ENCODE measurements at places on chromosomes 12 and 14.

- DNase-seq, result no peak
Observed at GRCh38 chr12:92400006-92400405, 254.4 kb upstream of the BTG1 start.

DNA sequence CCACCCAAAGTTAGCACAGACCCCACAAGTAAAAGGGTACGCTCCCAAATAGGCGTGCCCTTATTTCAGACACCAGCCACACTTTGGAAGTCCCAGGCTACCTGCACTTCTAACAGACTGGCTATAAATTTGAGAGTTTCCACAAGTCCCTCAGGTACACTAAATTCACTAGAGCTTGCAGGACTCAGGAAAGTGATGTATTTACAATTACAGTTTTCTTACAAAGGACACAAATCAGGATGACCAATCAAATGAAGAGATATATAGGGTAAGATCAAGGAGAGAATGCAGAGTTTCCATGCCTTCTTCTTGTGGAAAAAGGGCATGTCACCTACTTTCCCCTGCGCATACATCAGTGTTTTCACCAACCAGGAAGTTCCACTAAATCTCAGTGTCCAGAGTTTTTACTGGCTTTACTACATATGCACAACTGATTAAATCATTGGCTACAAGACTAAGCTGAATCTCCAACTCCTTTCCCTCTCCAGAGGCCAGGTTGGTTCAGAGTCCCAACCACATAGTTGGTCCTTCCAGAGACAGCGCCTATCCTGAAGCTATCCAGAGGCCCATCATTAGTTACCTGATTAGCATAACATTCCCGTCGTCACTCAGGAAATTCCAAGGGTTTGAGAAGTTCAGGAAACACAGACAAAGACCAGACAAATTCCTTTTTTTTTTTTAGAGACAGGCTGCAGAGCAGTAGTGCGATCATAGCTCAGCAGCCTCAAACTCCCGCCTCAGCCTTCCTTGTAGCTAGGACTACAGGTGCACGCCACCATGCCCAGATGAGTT lies 84.2 kb downstream of the DENND5B start:
- no peak for DNase-seq

GRCh38 chr12:90366286-90366685 lies 588.7 kb downstream of the CCER1 start:
- no peak for DNase-seq

DNA sequence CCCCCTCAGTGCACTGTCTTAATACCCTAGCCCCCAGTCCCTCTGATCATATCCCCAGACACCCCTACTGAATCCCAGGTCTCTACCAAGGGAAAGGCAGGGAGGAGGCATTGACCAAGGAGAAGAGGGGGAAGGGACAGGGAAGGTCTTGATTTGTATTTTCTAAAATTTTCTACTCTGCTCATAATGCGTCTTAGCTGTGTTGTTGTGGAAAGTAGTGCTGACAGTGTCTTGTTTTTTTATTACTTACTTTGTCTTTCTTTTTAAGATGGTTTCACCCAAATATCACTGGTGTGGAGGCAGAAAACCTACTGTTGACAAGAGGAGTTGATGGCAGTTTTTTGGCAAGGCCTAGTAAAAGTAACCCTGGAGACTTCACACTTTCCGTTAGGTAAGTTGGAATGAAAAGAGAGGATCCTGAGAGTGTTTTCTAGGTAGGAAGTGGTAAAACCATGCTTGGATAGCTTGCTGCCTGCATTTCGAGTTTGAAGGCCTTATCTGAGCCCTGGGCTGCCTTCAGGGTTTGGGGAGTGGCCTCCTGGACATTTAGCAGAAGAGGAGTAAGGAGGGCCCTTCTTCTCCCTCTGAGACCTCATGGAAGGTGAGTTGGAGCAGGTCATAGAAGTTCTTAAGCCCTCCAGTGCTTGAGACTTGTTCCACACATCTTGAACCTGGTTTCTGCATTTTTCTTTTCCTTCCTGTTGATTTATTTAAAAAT lies 27.4 kb downstream of the PTPN11 start:
- DNase-seq, result no peak

- peak; percentile 17 for DNase-seq
Observed at GRCh38 chr12:114919479-114919878, 235.5 kb upstream of the TBX3 start.

DNA sequence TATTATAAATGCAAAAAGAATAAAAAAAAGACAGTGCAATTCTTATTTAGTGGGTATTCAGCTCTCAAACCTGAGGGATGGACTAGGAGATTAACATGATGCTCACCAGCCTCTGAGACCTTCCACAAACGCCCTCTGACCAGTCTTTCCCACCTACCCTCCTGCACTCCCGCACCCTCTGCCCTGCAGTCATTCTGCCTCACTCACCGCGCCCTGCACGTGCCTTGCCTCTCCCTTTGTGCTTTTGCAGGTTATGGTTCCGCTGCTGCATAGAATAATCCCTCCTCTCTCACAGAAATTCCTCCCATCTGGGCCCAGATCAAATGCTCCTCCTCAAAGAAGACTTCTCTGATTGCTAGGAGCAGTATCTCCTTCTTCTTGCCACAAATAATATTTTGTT lies 28.5 kb upstream of the TMCC3 start:
- no peak for DNase-seq

GRCh38 chr14:100729982-100730381 lies 3.3 kb downstream of the DLK1 start:
- no peak for DNase-seq

GRCh38 chr12:75959060-75959459 lies 72.5 kb downstream of the PHLDA1 start:
- DNase-seq, result no peak

GRCh38 chr12:96424601-96425000 lies 24.4 kb upstream of the CDK17 start:
- no peak for DNase-seq

- DNase-seq, result no peak
Observed at GRCh38 chr12:55682087-55682796, 25.5 kb downstream of the ITGA7 start.

DNA sequence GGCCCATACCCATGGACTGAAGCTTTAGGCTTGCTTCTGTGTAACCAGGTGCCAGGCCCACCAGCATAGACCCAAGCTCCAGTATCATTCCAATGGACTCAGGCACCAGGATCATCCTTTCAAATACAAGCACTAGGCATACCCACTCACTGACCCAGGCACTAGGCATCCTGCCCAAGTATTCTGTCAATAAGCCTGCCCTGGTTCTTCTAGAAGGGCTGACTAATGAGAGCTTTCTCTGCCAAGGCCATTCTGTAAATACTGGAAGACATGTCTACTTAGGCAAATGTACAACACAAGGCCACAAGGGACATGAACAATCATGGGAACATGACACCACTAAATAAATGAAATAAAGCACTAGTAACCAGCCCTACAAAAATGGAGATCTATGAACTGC lies 352.2 kb downstream of the FSCB start:
- DNase-seq, result no peak

- no peak for DNase-seq
Observed at GRCh38 chr14:104280902-104281767, 142.7 kb downstream of the KIF26A start.

- peak; percentile 20 for DNase-seq
Observed at GRCh38 chr12:127108360-127109215, 1158.4 kb upstream of the TMEM132C start.
